AG04450 (cell line): ENCODE measurements at places on chromosomes 16 and 17.

GRCh38 chr17:75475144-75475835, 18.9 kb downstream of the TMEM94 start:
- DNase-seq = no peak

DNA sequence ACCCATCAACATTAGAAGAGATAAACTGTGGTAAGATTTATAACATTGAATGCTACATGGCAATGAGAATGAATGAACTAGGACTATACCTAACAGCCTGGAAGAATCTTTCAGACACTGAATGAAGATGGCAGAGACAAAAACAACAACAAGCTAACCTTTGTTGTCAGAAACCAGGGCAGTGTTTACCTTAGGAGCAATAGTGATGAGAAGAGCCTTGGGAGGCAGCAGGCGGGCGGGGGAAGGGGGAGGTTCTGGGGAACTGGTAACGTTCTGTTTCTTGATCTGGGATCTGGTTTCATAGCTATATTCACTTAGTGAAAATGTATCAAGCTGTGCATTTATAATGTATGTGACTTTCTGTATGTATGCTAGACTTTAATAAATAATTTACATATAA, 139.0 kb upstream of the TNRC6C start:
- DNase-seq = no peak

DNA sequence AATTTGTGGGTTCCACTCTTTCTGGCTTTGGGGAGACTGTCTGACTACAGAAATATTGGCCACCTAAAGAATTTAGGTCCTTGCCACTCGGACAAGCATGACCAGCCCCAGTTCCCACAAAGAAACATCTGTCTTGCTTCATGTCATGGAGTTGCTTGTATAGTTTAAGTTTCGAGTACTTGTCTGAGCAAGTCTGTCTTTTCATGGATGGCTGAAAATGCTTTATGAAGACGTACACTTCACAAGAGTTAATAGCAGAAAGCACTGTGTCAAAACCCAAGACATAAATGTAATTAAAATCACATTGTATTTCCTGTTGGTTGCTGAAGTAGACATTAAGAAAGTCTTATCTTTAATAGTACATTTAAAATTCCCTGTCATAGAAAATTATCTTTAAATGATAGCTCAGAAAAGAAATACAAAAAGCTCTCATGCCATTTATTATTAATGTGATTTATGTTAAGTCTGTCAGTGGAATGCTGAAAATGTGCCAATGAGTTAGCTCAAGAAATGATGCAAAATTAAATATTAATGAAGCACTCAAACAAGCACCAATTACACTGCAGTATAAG, 29.8 kb upstream of the XYLT2 start:
- DNase-seq = no peak

DNA sequence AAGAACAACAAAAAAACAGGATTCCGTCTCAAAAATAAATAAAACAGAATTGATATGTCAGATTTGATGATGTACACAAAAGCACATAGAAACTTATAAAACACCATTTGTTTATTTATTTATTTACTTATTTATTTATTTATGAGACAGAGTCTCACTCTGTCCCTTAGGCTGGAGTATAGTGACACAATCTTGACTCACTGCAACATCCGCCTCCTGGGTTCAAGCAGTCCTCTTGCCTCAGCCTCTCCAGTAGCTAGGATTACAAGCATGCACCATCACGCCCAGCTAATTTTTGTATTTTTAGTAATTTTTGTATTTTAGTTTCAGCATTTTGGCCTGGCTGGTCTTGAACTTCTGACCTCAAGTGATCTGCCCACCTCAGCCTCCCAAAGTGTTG, 21.4 kb downstream of the BCAS3 start:
- DNase-seq = no peak

DNA sequence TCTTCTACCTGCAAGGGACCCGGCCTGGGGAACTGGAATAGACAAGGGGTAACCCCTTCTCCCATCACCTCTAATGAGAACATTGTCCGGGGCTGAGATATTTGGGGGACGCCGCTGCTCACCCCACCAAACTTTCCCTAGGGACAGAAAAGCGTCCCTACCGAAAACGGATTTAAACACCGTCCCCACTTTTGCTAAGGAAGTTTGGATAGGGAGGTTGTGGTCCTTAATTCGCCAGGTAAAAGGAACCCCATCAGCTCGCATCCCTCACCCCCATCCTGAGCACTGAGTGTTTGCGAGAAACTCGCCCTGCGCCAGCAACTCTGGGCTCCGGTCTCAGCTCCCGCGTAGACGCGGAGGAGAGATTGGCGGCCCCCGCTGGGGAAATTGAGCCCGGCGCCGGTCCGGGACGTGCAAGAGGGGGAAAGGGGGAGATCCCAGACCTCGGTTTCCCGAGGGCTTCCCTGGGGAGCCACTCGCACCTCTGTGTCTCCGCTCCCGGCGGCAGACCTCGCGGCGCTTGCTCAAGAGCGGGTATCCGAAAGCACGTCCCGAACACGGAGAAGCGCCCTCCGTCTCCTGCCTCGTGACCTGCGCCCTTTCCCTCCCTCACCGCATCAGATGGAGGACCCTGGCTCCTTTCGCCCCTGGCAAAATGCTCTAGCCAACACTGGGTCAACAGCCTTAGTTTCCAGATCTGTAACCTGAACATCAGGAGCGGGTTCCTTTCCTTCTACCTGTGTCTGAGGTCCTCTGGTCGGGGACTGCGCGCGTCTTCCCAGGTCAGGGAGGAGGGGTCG, 3.1 kb upstream of the SOX9 start:
- DNase-seq = no peak

DNA sequence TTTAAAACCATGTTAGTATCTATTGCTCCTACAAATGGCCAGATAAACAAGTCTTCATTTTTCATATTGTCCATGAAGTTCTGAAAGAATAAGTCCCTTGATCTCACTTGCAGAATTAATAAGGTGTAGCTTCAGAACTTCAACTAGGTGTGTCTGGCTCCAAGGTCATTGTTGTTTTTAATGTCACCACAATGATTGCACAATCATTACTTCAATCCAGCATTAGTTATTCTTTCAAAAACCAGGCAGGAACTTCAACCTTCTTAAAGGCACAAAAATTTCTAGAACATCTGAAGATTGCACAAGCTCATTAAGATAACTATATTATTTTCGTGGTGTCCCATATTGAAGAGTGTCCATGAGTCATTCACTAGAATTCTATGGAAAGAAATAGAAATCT, 1386.4 kb downstream of the CDH11 start:
- no peak for DNase-seq

- no peak for DNase-seq
Observed at GRCh38 chr17:75693500-75694481, 26.7 kb downstream of the SAP30BP start.

DNA sequence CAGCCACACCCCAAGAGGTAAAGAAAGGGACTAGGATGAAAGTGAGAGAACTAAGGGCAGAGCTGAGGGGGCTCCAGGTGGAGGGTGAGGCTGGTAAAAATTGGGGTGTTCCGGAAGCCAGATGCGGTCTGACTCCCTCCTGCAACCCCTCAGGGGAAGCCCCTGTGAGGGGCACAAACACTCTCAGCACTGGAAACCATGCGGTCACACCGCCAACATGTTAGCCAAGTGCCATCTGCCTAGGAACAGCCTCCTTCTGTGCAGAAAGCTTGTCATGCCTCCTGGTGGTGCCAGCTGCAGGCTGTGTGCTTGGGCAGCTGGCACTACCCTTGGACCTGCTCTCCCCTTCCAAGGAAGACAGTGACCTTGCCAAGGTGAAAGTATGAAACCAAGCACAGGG, 83.5 kb upstream of the RPL38 start:
- no peak for DNase-seq

GRCh38 chr17:60916043-60916442, 238.4 kb downstream of the BCAS3 start:
- DNase-seq = no peak

- DNase-seq = no peak
Observed at GRCh38 chr16:50172195-50172922, 19.3 kb downstream of the TENT4B start.

- peak; percentile 98 for DNase-seq
Observed at GRCh38 chr17:44137891-44138709, 3.6 kb upstream of the HROB start.

GRCh38 chr17:75814900-75815373, 29.3 kb downstream of the UNC13D start:
- DNase-seq = peak; percentile 39

DNA sequence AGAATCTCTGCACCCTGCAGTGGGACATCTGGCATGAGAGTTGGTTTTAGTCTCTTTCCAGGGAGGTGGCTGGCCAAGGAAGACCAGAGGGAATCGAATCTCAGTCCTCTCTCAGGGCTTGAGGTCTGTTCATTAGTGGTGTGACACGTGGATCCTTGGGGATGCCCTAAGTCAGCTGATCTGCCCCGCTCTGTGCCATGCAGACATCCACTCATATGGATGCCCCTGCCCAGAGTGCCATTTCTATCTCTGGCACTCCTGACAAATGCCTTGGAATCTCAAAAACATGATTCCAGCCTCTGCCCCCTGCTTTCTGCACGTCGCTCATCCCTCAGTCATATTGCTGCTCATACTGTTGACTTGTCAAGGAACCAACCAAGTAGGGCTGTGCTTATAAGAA, 38.8 kb downstream of the WSCD1 start:
- DNase-seq = no peak

DNA sequence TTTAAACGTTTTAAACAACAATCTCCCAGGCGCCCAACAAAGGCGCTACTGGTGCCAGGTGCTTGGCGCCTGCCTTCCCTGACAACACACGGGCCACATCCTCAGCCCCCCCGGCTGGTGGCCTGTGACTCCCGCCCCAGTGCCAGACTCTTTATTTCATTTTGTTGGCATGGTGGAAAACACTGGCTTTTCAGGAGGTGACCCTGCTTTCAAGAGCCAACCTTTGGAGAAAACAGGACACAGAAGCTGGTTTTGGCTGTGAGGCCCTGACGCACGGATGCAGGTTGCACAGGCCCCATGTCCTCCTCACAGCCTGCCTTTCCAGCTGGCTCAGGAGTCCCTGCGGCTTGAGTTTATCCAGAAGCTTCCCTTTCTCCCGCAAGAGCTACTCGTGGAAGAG, 100.0 kb downstream of the METRNL start:
- no peak for DNase-seq

DNA sequence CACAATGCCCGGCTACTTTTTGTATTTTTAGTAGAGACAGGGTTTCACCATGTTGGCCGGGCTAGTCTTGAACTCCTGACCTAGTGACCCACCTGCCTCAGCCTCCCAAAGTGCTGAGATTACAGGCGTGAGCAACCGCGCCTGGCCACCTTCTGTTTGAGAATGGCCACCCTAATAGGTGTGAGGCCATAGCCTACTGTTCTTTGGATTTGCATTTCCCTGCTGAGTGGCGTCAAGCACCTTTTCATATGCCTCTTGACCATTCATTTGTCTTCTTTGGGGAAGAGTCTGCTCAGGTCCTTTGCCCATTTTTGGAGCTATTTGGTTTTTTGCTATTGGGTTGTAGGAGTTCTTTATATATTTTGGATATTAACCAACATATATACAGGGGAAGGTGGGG, 276.7 kb downstream of the PARN start:
- DNase-seq = no peak

GRCh38 chr17:56596691-56597494, 3.4 kb downstream of the NOG start:
- DNase-seq = no peak

DNA sequence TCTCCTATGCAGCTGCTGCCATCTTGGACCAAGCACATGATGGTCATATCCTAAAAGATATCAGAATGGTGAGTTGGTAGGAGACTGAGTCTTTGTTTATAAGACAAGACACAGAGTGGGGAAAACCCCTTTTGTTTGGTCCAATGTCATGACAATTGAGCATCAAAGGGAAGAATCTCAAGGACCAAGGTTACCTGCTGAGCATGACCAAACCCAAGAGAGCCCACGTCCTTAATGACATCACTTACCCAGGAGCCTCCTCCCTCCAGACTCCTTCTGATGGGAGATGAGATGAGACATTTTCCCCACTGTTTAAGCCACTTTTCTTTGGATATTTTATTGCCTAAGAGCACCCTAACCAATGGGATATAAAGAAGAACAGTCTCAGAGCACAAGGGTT, 478.1 kb downstream of the NPIPA7 start:
- no peak for DNase-seq

- DNase-seq = no peak
Observed at GRCh38 chr17:12040478-12040877, 19.8 kb downstream of the MAP2K4 start.

GRCh38 chr16:4309833-4310266, 6.0 kb upstream of the GLIS2 start:
- peak; percentile 80 for DNase-seq

DNA sequence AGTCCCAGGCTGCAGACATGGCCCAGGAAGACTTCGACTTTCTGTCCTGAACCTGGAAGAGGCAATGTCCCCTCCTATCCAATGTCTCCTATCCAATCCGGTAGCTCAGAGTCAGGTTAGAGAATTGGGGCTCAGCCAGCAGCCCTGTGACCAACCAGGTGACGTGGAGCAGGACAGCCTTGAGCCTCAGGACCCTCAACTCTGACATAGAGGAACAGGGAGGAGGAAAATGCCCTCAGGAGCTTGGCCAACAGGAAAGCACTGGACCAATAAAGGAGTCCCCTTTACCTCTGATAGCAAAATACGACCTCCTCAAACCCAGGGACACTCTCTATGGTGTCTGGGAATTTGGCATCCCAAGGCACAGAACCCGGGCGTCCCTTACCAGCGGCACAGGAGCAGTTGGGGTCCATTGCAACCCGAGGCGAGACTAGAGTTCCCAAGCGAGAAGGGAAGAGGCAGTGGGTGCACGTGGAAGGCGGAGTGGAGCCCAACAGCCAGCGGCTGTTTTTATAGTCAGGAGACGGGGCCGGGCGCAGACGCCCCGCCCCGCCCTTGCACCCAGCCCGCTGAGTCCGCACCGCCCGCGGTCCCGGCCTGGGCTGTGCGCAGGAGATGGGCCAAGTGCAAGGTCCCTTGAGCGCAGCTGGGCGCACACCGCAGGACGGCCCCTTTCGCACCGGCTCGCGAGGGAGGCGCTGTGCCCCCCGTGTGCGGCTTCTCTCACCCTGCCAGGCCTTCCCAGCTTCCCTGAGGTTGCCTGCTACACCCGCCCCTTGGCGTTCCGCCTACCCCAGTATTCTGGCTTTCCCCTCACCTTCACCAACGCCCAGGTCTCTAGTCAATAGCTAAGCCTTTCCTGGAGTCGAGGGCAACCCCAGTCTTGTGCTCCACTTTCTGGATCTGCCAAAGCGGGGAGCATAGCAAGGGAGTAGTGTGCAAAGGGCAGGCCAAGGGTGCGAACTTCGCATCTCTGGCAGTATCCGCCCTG, at the start of gene MT1G:
Gene MT1G (minus strand): TSS at position 485 of the 991 bp plus-strand sequence. CDS start 72 bp downstream, at position 413.
- no peak for DNase-seq

DNA sequence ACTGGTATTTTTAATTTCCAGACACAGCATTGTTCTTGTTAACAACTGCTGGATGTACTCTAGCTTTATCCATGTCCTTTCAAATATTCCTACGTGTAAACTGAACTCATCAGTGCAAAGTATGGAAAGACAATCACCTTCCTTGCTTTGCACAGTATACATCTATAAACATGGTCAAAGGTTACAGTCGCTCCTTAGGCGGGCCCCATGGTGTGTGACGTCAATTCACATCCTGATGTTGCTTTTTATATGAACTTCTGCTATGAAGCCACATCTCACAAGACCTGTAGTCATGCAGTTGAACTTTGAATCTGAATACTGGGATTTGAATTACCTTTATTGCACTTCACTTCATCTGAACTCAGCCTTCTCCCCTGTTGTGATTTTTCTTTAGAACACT, 447.6 kb upstream of the PSMD7 start:
- no peak for DNase-seq
